ENCODE measurements at places on chromosomes 3 and 15.

DNA sequence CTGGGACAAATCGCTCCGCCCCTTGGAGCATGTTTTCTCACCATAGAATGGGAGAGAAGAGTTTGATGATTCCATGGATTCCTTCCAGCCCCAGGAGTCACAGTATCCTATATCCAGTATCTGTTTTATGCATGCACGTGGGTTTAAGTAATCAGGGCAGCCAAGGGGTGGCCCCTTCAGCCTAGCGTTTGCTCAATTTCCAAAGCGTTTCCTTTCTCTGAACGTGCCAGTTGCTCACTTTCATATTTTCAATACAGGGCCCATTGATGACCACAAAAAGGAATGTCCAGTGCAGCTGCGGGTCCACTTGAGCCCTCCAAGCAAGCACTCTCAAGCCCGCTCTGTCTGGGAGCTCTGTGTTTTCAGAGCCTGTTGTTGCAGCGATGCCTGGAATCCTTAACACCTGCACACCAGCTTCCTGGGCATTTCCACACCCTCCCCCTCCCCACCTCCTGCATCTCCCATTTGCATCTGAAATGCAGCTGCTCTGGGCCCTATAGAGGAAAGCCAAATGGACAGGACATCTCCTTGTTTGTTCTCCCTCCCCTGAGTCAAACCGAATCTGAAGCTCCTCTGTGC, 164.3 kb upstream of the LPP start:
- DNase-seq = no peak

DNA sequence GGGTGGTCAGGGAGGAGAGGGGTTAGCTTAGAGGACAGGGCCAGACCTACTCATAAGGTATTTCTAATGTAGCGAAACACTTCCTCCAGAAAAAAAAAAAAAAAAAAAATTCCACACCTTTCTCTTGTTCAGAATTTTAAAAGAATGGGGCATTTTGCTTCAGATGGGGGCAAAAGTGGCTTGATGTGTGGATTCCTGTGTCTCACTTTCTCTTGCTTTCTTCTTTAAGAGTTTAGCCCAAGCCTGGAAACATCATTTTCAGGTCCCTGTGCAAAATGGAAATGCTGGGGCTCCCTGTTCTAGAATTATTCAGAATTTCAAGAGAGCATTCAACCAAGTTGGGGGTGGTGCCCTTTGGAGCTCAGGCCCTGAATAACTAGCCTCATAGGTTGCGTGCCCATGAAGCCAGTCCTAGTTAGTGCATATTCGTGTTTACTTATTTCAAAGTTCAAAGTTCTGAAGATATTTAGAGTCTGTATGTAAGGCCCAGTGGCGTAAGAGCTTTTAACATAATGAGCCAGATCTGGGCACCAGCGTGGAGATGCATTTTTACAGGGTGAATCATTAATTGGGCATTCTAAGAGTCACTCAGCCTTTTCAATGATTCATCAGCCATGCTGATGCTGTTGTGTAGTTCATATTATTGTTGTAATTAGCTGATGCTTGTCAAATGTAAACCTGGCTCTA, 104.5 kb downstream of the RPLP1 start:
- no peak for DNase-seq

- no peak for DNase-seq
Observed at GRCh38 chr3:17166369-17166768, 281.6 kb downstream of the PLCL2 start.

DNA sequence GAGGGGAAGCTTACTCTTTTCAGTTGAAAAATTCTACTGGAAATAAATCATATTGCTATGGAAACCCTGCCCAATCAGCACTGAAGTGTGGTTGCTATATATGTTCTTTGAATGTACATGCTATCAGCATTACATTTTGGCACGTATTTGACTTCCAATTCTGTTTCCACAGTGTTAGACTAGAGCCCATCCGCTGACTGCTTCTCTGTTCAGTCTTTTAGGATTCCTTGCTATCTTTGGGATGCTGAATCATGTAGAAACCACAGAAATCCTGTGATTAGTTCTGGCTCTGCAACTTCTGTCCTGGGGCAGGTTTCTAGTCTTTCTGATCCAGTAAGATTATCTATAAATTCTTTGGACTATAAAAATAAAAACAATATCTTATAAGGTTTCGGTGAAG, 128.2 kb upstream of the SLC7A14 start:
- DNase-seq = no peak

Measured in stimulated activated CD4-positive, alpha-beta T cell treated with anti-CD3 and anti-CD28 coated beads, TNF-alpha, amount 100 ng/mL, for 48 hours (primary cell).